CD4-positive, alpha-beta T cell treated with Interleukin-15 for 1 hour (primary cell): ENCODE measurements at places on chromosomes 5 and 9.

DNA sequence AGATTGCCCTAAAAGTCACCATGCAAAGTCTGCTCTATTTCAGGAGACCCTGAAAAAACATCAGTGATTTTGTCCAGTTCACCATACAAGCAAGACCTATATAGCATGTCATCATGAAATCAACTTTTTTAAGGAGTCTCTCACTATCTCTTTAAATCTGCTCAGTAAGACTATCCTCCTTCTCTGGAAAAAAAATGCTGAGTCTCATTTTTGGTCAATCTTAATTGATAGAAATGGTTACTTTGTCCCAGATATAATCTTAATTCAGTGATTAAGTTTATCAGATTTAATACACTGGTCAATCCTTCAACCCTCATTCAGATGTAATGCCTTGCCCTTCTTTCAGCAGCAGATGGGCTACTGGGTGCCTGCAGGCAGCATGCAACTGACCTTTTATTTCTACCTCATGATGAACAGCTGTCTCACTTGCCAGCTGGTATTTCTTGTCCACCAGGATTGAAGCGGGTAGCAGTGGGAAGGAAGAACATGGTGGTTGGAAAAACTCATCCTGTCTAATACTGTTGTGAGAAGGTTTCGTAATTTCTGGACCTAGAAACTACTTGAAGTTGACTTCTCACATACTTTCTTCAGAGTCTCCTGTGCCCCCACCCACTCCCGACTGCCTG lies 375.3 kb downstream of the DNAH5 start:
- no peak for DNase-seq

- DNase-seq: no peak
These were observed 239.3 kb upstream of the PRDM9 start for GRCh38 chr5:23268136-23268535.

- no peak for DNase-seq
These were observed 15.0 kb upstream of the C5orf58 start for GRCh38 chr5:170217831-170218230.

DNA sequence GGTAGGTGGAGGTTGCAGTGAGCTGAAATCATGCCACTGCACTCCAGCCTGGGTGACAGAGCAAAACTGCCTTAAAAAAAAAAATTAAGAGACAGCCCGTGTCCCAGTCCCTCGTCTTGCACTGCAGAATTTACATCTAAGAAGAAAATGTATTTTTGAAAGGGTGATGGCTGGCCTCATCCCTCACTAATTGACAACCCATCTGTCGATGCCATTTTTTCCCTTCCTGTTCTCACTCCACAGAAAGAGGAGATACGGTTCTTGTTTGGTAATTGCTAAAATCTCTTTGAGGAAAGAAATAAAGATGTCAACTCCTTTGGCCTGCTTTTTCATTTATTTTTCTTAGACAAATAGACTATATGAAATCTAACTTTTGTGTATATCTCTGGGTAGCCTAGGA lies 2.4 kb upstream of the LSM11 start:
- DNase-seq: no peak

- DNase-seq: no peak
These were observed 170.6 kb upstream of the MRPS30 start for GRCh38 chr5:44637916-44638869.
